ENCODE measurements at places on chromosomes 1 and 21.

DNA sequence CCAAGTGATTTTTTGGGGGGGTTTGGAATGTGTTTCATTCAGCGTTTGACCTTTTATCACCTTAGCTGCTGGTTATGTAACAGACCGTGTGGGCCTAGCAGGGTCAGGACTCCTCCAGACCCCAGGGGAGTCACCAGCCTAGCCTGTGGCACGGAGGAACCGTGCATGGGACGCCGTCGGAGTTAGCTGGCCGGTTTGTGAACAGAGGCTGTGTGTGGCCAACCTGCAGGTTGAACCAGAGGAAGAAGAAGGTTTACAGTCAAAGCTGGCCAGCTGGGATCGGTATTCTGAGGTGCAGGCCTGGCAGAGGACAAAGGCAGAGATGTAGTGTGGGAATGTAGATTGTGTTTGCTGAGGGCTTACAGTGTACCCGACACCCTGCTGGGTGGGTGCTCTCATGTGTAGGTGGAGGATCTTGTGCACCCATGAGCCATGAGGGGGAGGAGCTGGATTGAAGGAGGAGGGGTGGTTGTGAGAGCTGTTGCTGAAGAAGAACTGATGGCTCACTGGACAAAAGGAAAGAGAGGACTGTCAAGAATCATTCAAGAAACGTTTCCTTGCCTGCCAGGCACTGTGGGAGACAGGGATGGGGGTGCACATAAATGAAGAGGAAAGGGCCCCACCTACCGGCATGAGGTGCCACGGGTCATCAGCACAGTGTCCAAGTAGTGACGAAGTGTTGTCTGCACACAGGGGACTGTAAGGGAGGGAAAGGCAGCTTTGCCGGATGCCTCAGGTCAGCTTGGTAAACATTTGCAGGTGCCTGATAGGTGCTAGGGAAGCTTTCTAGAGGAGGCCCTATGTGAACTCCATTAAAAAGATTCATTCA, 40.0 kb upstream of the PWP2 start:
- DNase-seq, result no peak

- DNase-seq, result peak; percentile 34
Observed at GRCh38 chr1:16127676-16128337, 28.1 kb downstream of the EPHA2 start.

DNA sequence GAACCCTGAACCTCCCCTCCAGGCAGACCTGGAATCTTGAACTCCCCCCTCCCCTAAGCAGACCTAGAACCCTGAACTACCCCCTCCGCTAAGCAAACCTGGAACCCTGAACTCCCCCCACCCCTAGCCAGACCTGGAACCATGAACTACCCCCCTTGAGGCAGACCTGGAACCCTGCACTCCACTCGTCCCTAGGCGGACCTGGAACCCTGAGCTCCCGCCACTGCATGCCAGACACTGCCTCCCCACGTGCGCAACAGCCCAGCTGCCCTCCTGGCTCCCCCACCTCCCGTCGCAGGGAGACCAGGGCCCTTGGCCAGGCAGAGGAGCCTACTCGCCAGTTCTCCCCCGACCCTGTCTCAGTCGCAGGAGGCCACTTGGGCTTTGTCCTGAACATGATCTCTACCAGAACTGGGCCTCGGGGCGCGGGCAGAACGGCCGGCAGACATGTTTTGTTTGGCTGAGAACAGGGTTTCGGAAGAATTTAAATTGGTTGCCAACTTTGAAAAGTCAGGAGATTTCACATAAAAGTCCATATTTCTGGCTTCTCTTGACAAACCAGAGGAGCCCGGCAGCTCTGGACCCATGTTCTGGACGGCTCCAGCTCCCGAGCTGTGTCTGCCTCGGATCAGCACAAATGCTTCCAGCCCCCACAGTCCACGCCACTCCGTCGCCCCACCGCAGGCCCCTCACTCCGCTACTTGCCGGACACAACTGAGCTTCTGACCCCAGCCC, 9.2 kb upstream of the PLEKHG5 start:
- DNase-seq, result no peak

DNA sequence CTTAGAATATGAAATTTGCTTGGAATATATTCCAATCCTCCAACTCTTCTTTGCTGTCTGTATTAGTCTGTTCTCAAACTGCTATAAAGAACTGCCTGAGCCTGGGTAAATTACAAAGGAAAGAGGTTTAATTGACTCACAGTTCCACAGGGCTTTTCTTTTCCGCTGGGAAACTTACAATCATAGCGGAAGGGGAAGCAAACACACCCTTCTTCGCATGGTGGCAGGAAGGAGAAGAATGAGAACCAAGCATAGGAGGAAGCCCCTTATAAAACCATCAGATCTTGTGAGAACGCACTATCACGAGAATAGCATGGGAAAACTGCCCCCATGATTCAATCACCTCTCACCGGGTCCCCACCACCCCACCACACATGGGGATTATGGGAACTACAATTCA, 14.8 kb downstream of the CENPF start:
- no peak for DNase-seq

GRCh38 chr1:223153177-223154119, 10.4 kb upstream of the TLR5 start:
- no peak for DNase-seq

- DNase-seq, result no peak
Observed at GRCh38 chr1:55300975-55301374, 85.8 kb upstream of the USP24 start.

- no peak for DNase-seq
Observed at GRCh38 chr1:58921751-58922150, 137.9 kb upstream of the JUN start.

DNA sequence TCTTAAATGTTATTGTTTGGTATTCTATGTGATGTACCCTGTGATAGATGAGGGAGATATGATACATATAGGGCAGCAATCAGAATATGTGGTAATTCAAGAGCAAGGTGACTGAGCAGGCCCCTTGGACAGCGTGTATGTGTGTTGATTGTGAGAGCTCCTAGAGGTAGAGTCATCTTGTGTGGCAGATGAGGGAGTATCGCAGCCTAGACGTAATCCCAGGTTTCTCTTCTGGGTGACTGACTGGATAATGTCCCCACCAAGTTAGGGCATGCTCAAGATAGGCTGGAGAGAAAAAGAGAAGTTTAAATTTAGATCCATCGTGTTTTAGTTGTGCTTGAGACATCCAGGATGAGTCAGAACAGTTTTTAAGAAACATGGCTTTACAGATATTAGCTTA, 185.3 kb downstream of the ZP4 start:
- no peak for DNase-seq

GRCh38 chr1:30374400-30375070, 348.9 kb downstream of the MATN1 start:
- DNase-seq, result peak; percentile 27

Data from RWPE2 (cell line).